ENCODE measurements at places on chromosomes 3 and 15.

DNA sequence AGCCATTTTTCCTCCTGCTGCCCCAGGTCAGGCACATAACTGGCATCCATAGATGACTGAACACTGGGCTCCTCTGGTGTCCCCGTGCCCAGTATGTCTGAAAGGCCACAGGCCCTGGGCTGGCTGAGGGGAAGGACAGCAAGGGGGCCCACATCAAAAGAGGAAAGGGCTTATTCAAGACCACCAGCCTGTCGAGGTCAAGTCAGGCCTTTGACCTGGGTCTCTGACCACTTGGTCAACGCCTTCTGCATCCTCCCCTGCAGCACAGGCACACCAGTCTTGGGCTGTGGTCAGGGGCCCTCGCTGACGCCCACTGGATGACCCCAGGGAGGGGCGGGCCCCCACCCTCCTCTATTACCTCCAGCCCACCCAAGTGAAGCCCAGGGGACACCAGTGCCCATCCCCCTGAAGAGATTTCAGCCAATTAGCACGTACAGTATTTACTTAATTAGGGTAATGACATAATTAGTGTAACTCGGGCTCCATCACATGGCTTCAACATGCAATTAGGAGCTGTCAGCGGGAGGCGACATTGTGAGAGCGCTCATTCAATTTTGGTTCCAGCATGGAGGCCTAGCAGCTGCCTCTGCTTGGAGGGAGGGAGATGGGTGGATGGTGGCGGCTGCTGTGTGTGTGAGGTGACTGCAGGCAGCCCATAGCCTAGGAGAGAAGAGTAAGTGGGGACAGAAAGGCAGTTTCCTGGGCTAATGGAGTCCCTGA lies 13.5 kb upstream of the DNAH1 start:
- DNase-seq, result no peak

GRCh38 chr3:133119176-133119575 lies 81.0 kb downstream of the TMEM108 start:
- no peak for DNase-seq

- DNase-seq, result no peak
These were observed 65.4 kb upstream of the XCR1 start for GRCh38 chr3:46092702-46093080.

DNA sequence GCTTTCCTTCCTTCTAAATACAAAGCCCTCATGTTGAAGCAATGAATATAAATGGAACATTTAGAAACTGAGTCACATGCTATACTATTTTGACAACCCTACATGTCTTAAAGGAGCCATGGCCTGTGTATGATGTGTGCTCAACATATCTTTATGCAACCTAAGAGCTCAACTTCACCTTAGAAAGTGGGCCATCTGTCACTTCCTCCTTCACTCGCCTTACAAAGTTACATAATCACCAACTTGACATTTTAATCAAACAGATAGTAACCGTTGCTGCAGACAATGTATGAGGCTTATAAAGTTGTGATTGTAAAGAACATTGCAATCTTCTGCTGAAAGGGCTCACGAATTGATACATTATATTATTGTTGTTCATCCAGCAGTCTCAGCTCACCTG lies 163.6 kb downstream of the SERPINI1 start:
- DNase-seq, result peak; percentile 93

GRCh38 chr15:70271422-70272088 lies 173.8 kb upstream of the TLE3 start:
- no peak for DNase-seq

GRCh38 chr15:78083687-78084448 lies 6.4 kb upstream of the TBC1D2B start:
- no peak for DNase-seq

All from NCI-H524 (cell line).